Activated naive CD8-positive, alpha-beta T cell treated with anti-CD3 and anti-CD28 coated beads, Interleukin-2, amount 10 ng/mL, durations not matched to agents 7 days and 5 days (primary cell): ENCODE measurements at places on chromosomes 3 and 15.
A peak's percentile ranks its signal among the peaks of the same experiment; 100 is the strongest.

GRCh38 chr3:110344897-110345767 lies 726.5 kb upstream of the NECTIN3 start:
- no peak for DNase-seq

- DNase-seq: no peak
These were observed 205.4 kb upstream of the TRIM42 start for GRCh38 chr3:140472306-140473020.

- DNase-seq: no peak
These were observed 444.5 kb downstream of the PLOD2 start for GRCh38 chr3:145716519-145716918.

- DNase-seq: no peak
These were observed 553.4 kb downstream of the ZIC1 start for GRCh38 chr3:147962408-147963164.

DNA sequence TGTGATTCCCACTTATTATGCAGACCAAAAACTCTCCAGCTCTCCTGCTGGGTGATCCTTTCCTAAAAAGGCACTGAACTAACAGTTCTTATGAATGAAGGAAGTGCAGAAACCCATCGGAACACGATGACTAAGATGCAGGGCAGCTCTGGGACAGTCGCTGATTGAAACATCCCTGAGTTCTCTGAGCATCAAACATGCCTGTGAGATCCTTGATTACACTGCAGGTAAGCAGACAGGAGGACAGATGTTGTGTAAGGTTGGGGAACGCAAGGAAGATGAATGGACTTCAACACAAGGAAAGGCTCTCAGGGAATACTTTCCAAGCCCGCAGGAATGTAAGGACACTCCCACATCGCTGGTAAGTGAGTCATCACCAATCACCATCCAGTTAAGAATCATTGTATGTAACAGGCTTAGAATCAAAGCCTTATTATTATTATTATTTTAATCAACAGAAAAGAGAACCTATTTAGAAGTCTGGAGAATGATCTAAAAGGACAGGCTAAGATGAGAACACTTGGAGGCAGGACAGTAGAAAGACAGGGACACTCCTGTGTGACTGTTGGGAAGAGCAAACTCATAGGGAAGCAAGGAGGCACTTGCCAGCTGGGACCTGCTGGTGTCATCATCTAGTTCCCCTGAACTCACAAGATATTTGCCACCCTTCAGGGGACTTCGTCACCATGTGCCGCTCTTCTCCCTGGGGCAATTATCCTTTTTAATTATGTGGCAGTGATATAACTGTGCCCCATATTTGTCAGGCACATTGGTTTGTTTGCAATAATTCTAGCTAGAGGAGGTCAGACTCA lies 26.0 kb downstream of the TMEM158 start:
- no peak for DNase-seq

GRCh38 chr3:42692667-42693529 lies 7.6 kb downstream of the KLHL40 start:
- no peak for DNase-seq

GRCh38 chr3:31172336-31172735 lies 277.9 kb upstream of the GADL1 start:
- no peak for DNase-seq

DNA sequence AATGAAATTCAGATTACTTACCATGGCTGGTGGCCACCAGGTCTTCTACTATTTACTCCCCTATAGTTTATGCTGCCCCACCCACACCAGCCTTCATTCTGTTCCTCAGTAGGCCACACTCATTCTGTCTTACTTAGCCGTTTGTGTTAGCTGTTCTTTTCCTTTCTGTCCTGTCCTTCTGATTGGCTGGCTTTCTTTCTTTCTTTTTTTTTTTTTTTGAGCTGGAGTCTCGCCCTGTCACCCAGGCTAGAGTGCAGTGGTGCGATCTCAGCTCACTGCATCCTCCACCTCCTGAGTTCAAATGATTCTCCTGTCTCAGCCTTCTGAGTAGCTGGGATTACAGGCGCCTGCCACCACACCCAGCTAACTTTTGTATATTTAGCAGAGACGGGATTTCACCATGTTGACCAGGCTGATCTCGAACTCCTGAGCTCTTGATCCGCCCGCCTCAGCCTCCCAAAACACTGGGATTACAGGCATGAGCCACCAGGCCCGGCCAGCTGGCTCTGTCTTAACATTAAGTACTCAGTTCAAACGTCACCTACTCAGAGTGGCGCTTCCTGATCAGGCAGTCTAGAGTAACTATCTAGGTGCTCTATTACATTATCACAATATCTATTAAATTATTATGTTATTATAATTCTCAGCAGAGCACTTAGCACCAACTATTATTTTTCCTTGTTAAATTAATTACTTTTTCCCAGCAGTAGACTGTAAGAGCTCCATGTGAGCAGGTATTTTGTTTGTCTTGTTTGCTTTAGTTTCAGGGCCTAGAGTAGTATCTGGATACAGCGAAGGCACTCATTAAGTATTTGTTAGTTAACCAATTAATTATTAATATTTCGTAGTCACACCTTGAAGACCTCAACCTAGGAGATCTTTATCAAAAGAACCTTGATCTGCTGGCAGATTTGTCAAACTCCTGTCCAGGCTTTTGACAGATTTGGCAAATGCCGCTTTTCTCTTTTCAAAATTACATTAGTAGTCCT lies 6.4 kb downstream of the CMSS1 start:
- DNase-seq: no peak

DNA sequence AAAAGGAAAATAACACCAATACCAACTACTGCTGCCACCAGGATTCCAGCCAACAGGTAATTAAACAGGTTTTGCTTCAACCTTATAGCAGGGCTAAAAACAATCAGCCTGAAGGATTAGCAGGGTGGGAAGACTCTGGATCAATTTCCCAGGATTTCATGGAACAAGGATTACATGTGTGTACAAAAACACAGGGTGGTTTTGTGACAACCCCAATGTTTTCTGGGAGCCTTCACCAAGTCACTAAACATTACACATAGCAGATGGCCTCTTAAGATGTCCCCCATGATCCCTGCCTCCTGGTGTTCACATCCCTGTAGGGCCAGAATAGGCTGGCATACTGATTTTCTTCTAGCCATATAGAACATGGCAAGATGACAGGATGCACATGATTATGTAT lies 42.8 kb upstream of the ARHGEF3 start:
- DNase-seq: no peak

DNA sequence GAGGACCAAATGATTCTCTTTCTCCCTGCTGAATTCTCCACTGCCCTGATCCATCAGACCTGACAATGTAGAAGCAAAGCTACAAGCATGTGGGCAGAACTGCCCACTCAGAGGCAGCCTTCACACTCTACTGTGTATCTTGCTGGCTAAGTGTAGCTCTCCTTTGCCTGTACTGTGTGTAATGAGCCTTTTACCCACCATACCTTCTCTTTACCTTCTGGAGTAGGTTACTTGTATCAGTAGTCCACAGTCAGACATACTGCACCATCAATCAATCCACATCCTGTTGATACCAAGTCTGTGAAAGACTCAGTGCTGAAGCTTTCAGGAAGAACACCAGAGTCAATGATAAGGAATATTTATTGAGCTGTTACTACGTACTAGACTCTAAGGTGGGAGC lies 440.7 kb upstream of the ARHGEF26 start:
- DNase-seq: no peak

DNA sequence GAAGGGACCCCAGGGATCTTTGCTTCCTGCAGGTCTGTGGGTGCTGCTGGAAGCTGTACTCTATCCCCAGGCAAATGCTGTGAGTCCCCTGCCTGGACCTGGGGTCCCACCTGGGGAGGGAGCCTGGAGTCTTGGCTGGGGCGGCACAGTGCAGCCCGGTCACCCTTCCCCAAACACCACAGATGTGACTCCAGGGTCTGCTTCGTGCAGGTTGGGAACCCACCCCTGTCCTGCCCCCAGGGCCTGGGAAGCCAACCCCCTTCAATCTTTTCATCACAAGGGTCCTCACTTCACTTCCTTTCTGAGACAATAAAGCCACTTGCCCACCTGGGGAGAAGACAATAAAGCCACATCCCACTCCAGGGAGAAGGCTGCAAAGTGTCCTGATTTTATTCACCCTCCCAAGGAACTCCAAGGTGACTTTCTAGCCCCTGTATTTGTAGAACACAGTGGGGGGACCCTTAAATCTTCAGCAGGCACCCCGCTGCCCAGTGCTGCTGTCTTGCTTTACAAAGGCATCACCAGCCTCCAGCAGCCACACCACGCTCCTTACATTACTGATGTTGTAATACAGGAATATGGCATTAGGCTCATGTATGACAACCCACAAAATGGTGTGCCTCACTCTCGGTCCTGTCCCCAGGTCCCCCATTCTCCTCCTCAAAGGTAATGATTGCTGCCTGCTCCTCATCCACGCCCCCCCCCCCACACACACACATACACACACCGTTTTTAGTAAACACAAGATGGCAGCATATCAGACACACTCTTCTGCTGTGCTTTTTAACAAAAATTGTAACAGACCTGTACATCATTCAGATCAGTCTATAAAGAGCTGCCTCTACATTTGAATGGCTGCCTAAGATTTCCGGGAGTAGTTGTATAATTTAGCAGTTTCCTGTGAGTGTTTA lies 9.9 kb downstream of the C3orf22 start:
- peak; percentile 7 for DNase-seq

- no peak for DNase-seq
These were observed 613.3 kb downstream of the TUSC7 start for GRCh38 chr3:117322866-117323265.

DNA sequence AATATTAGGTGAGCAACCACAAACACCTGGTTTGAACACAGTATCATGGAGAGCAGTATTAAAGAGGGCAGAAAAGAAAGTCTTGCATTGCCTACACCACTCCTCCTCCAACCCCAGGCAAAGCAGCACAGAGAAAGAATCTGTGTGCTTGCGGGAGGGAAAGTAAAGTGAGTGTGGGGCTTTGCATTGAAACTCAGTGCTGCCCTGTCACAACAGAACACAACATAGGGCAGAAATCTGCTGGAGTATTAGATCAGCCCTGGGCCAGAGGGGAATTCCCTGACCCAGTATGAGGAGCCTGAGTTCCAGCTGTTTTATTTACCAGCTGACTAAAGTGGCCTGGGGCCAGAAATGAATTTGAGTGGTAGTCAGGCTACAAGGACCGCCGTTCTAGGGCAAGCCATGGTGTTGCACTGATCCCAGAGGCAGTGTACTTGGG lies 75.5 kb downstream of the SPATA16 start:
- DNase-seq: no peak

DNA sequence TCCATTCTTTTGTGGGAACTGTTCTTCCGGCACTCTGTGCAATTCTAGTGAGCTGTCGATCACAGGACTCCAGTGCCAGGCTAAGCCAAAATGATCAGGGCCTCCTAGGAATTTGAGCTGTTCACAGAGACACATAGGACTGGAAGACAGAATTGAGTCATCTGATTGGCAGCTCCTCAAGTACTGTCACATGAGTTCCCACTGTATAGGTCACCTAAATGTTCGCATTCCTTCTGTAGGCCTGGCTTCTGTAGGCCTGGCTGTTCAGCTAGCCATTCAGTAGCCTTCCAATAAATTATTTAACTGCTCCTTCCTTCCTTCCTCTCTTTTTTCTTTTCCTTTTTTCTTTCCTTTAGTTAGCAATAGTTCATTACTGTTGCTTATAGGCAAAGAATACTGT lies 4.3 kb downstream of the PROS1 start:
- DNase-seq: no peak
